Heart left ventricle (tissue), 16 donors: ENCODE measurements at places on chromosomes 5 and 9.

- DNase-seq = no peak
Observed at GRCh38 chr5:86617309-86617755, 409 bp upstream of the COX7C start.

DNA sequence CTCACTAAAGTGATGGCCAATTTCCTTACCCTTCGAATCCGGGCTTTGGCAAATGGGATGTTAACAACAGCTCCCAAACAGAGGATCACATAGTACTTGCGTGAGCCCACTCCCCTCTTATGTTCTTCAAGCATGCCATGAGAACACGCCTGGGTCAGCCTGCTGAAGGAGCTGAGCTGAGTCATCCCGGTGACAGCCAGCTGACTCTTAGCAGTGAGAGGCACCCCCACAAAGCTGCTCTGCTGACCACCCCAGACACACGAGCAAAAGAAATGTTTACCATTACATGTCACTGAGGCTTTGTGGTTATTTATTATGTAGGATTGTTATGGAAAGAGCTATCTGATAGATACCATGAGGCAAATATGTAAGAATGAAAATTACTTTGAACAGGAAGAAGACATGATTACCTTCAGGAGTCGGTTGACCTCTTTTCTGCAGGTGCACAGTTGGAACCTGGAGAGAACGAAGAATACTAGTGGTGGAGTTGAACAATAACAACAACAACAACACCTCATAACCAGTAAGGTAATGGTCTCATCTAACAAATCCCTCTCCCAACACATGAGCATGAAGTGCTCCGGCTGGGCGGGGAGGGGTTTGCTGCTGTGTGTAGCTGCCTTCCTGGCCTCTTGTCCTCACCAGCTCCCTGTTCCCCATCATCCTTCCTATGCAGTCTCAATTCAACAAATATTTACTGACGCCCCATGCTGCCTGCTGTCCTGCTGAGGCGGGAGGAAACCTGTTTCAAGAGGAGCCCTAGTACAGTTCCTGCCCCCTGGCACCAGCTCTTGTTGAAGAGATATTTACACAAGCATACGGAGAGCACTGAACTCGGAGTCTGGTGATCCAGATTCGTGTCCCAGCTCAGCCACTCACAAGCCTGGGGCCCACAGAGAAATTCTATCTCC is 69.4 kb upstream of the LHFPL2 start:
- no peak for DNase-seq

DNA sequence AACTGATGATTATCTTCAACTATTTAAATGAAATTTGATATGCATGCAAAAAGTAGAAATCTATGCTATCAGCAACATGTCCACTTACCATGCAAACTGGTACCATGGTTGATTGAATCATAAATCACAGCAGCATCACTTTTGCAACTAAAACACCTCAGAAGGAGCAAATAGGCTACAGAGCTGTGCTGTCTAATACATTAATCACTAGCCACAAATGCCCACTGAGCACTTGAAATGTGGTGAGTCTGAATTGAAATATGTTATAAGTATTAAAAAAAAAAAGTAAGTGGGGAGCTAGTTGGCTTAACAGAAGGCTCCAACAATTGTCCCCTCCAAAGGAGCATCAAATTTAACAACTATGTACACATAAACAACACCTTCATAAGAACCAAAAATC is 112.5 kb downstream of the FAM114A2 start:
- no peak for DNase-seq

DNA sequence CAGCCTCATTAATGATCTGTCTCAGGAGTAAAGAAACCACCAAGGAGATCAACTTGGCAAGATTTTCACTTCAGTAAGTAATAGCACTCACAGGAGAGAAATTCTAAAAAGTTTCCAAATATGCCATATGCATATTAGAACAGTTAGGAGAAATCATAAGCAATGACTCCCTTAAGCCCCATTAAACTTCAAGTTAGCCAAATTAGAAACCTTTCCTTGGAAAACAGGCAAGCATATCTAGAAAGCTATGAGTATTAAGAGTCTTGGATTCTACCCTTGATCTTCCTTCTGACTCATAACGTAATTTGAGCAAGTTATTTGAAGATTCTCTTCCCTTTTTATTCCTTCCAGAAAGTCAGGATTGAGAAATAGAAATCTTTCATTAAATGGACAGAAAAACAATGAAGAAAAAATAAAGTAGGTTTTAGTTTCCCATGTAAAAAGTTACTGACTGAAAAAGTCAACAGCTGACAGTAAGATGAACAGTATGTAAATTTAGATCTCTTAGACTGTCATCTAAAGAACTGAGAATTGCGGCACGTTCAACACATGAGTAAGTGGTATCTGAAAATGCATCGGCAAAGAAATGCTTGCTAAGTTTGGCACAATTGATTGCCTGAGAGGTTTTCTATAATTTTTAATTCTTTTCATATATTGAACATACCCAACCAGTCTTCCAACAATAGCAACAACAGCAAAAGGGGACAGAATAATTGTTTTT is 565.7 kb upstream of the FTMT start:
- no peak for DNase-seq

DNA sequence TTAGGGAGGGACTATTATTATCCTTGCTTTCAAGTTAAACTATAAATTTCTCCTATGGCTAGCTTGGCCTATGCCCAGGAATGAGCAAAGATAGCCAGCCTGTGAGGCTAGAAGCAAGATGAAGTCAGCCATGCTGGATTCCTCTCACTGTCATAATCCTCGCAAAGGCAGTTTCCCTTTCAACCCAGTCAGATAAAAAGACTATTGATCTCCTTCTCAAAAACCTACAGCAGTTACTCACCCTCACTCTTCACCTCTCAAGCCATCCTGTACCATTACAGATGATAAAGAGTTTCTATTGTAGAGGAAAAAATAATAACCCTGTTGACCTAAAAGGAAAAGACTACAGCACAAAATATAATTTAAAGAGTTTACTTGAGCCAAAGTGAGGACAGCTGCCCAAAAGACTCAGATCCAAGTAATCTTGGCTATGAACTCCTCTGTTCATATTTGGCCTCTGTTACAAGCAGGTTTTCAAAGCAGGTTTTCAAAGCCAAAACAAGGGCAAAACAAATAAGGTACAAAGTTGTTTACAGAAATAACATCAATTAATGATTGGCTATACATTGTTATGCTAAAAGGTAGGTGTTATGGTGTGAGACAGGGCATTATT is 41.7 kb downstream of the KCNV2 start:
- DNase-seq = no peak

- no peak for DNase-seq
Observed at GRCh38 chr9:11722957-11723356, 970.2 kb upstream of the TYRP1 start.

DNA sequence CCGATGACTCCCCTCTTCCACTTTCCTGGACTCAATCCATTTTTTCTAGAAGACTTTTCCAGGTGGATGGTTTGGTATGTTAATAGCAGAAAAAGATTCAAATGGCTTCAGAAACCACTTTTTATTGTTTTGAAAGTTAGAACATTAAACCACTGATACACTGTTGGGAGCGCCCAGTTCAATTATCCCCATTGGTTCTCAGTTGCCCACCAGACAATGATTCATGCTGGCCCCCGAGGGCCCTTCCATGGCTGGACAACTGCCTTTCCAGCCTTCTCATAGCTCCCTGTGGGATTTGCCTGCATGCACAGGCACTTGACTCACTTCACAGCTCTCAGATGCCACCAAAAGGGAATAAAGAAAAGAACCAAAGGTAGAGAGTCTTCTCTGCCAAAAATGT is 21.3 kb upstream of the ANKRD34B start:
- DNase-seq = no peak

GRCh38 chr5:55344392-55344992 is 36.7 kb downstream of the MTREX start:
- DNase-seq = no peak

GRCh38 chr5:175746851-175747250 is 89.0 kb downstream of the HRH2 start:
- DNase-seq = no peak
